ENCODE measurements at places on chromosomes 7 and 10.

DNA sequence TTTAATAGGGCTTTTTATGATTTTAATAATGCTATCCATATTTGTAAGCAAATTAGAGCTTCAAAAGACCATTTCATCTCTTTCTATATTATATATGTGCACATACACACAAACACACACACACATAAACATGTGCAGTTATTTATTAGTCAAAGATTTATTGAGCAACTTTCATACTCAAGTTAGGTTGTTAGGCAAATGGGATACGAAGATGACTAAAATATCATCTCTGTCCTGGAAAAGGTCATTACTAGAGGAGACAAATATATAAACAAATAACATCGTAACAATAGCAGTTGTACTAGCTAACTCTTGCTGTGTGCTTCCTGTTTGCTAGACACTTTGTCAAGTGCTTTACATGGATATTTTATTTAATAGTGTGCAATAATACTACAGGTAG lies 307.9 kb downstream of the SNX13 start:
- DNase-seq: no peak

GRCh38 chr10:99743841-99744240 lies 11.8 kb downstream of the CUTC start:
- DNase-seq: no peak

DNA sequence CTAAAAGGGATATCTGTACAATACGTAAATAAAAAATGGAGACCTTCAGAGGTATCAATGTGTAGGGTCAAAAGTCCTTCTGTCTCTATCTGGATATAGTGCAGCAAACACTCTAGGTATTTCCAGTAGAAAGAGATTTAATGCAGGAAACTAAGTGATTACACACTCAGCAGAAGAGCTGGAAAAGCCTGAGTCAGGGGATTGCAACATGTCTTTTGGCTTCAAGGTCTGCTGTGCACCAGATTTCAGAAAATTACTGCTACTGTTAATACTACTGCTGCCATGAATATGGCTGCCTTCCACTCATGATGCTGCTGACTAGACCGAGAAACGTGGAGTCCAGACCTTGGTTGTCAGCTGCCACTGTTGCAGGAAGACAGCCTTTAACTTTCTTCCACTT lies 94.9 kb upstream of the DLX6 start:
- no peak for DNase-seq

- DNase-seq: no peak
Measured at GRCh38 chr10:314871-315270, 179.6 kb downstream of the ZMYND11 start.

- DNase-seq: no peak
Measured at GRCh38 chr10:70064486-70064885, 11.8 kb downstream of the MACROH2A2 start.

DNA sequence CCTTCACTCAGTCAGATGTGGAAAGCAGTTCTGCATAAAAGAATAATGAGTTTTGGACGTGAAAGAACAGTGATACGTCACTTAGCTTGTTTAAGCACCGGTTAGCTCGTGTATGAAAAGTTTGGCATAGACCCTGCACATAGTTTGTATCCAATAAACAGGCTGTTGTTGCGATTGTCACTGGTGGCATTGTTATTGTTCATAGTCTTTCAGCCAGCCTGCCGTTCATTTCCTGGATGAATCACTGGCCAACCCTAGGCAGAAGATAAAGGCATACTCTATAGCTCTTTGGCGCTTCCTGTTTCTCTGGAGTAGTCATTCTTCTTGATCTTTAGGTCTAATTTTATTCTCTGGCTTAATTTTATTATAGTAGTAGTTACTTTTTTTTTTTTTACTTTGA lies 57.8 kb upstream of the ANKRD30A start:
- no peak for DNase-seq

- no peak for DNase-seq
Measured at GRCh38 chr10:132654121-132654571, 116.6 kb downstream of the INPP5A start.

- no peak for DNase-seq
Measured at GRCh38 chr10:118808601-118809356, 54.0 kb upstream of the CACUL1 start.

GRCh38 chr7:116552602-116553001 lies 27.8 kb downstream of the CAV1 start:
- DNase-seq: no peak

DNA sequence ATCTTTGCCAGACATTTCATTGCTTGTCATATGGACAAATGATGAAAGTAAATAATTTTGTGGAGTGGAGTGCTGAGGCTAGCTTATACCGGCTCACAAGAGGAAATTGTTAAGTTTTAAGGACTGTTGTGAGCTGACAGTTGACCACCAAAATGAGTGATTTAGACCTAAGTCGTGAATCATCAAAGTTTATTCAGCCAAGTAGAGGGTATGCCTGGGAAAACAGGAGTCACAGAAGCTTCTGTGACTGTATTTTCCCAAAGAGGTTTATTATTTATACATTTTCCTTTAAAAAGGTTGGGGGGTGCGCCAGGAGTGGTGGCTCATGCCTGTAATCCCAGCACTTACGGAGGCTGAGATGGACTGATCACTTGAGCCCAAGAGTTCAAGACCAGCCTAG lies 21.8 kb downstream of the MRPS24 start:
- DNase-seq: no peak

- DNase-seq: no peak
Measured at GRCh38 chr7:81457852-81458522, 311.9 kb downstream of the HGF start.

DNA sequence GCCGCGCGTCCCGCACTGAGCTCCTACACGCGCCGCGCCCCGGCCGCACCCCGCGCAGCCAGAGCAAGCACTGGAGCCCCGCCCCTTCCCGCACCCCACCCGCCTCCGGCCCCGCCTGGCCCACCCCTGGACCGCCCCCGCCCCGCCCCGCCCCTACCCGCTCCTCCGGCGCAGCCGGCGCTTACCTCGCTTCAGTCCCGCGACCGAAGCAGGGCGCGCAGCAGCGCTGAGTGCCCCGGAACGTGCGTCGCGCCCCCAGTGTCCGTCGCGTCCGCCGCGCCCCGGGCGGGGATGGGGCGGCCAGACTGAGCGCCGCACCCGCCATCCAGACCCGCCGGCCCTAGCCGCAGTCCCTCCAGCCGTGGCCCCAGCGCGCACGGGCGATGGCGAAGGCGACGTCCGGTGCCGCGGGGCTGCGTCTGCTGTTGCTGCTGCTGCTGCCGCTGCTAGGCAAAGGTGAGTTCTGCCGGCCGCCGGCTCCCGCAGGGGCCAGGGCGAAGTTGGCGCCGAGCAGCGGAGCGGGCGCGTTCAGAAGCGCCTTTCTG lies at the start of gene RET:
TSS of gene RET (plus strand) at position 194 of the 545 bp plus-strand sequence. CDS start at position 384, 190 bp downstream.
- peak; percentile 58 for DNase-seq

DNA sequence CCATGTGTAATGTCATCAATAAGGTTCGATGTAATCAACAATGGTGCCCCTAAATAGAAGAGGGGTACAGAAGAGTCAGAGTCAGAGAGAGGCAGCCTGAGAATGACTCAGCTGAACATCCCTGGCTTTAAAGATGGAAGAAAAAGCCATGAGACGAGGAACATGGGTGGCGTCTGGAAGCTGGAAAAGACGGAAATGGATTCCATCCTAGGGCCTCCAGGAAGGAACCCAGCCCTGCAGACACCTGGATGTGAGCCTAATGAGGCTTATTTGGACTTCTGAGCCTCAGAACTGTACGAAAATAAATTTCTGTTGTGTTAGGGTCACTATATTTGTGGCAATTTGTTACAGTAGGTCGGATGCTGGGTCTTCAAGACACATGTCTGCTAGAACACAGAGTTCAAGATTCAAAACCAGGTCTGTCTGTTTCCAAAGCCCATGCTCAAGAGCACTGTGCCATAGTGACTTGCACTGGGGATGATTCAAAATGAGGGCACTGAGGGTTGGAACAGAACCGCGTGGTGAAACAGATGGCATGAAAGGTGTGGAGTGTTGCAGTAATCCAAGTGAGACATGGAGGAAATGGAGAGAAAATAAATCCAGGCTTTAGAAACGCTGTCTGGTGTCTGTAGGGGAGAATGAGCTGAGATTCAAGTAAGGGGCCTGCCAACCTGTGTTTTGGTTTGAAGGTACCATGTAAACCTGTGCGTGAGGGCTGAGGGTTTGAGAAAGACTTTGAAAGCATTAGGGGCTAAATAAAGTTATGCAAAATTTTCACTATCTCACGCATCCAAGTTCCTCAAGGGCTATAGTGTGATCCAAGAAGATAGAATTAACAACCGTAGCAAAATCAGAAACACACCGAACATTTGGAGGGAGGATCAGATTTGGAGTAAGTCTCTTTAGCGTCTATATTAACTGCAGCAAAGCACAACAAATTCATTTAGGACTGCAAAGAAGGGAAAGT lies 849.1 kb upstream of the AUTS2 start:
- DNase-seq: no peak

- DNase-seq: no peak
Measured at GRCh38 chr10:16545116-16545736, 23.5 kb upstream of the C1QL3 start.

GRCh38 chr7:47581438-47581803 lies 490 bp downstream of the TNS3 start:
- no peak for DNase-seq

GRCh38 chr7:94348142-94348541 lies 46.6 kb upstream of the COL1A2 start:
- DNase-seq: no peak

DNA sequence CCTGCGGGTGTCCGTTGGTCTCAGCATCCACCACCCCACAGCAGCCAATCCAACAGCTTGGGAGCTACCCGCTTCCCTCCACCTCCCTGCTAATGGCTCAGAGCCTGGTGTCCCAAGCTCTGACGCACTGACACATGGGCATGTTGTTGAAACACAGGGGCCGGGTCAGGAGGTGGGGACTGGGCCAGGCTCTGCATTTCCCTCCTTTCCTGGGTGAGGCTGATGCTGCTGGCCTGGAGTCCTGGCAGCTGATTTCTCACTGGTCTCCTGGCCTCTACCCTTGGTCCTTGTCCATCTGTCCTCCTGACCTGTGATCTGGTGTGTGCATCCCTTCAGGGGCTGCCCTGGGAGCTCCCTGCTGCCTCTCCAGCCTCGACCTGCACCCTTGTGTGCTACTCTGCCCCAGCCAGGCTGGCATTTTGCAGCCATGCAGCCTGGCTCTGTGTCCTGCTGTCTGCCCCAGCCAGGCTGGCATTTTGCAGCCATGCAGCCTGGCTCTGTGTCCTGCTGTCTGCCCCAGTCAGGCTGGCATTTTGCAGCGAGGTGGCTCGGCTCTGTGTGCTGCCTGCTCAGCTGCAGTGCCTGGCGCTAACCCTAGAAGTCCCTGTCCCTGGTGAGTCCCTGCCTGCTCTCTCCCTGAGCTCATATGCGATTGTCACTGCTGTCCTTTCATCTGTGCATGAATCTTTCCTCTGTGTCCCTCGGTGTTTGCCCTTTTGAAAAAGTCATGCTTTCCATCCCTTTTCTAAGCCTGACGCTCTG lies 14.0 kb downstream of the AMZ1 start:
- DNase-seq: no peak

DNA sequence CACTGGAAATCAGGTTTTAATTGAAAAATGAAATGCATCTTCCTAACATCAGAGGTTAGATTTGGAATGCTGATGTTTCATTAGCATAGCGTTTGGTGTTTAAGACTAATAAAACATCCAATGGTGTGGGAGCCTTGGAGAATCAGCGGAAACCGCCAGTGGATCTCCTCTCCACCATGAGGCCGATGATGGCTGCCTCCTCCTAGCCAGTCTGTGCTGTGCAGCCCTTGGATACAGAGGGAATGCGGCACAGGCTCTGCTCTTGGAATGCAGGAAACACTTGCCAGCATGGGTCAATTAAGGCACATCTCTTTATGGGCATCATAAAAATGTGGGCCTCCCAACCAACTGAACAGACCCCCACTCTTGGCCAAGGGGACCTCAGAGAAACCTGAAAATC lies 259.9 kb downstream of the GLRX3 start:
- DNase-seq: no peak

DNA sequence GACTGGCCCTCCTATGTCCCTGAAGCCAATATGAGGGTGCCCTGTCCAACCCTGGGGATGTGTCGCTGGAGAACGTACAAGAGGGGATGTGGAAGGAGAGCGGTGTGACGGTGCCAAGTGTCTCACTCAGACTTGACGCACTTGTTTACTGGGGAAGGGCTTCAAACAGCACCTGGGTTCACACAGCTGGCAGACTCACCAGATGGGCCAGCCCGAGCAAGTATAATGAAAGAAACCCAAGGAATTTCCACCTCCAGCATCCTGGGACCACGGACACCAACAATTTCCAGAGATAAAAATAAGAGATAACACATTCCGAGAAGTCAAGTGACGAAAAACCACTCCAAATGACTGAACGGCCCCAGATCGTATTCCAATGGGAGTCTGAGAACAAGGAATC lies 5.3 kb downstream of the ATP5MF start:
- no peak for DNase-seq

DNA sequence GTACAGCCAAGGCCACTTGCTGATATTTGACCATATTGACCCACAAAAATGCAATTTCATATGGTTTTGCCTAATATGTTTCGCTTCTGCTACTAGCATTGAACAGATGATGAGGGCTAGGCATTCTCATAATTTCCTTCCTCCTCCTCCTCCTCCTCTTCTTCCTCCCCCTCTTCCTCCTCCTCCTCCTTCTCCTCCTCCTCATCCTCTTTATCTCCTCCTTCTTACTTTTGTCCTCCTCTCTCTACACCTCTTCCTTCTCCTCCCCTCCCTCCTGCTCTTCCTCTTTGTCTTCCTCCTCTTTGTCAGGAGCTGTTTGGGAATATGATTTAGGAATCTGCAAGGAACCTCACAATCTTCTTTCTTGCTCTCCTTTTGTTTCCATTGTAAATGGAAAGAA lies 133.9 kb upstream of the CELF2 start:
- DNase-seq: no peak

- no peak for DNase-seq
Measured at GRCh38 chr10:59300386-59300785, 62.0 kb downstream of the FAM13C start.

DNA sequence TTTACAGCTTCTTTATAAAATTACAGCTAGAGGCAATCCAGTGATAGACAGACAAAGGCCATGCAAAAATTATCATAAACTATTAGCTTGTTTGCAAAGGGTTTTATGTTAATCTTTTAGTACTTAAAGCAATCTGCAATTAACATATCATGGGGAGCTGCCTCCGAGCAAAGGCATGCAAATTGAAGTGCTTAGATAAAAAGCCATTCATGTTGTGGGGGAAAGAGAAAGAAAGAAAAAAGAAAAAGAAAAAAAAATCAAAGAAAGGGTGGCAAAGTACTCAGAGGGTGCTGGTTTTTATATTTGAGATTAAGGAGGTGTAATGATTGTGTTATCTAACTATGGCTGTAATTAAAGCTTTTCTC lies 799.5 kb downstream of the LRMDA start:
- DNase-seq: no peak

GRCh38 chr10:106226828-106227227 lies 937.7 kb downstream of the SORCS1 start:
- DNase-seq: no peak

- no peak for DNase-seq
Measured at GRCh38 chr10:10642751-10643150, 374.9 kb upstream of the CELF2 start.

DNA sequence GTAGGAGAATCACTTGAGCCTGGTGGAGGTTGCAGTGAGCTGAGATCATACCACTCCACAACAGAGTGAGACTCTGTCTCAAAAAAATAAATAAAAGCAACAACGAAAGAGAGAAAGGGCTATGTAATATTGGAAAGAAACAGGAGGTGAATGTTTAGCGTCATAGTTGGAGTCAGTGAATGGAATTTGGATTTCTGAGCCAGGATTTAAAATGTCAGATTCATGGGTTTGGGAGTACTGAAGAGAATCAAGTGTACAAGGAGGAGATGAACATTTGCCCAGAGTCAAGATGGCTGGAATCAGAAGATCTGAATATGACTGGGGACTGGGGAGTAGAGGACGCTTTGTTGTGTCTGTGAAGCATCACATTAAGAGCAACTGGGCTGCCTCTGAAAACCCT lies 366.4 kb downstream of the GALNT17 start:
- DNase-seq: no peak

GRCh38 chr10:97481071-97481470 lies 17.2 kb downstream of the MMS19 start:
- no peak for DNase-seq

All from activated naive CD8-positive, alpha-beta T cell treated with anti-CD3 and anti-CD28 coated beads, Interleukin-2, amount 10 ng/mL, durations not matched to agents 7 days and 5 days (primary cell).